ENCODE measurements at places on chromosomes 2 and 18. TPM values are rescaled to one million over a fixed set of nuclear protein-coding genes. Genes with fewer than 3 reads are reported as not detected.

Gene SERPINB4
- polyA plus RNA-seq: 0.06 TPM

Gene SPATA3
- not detected for polyA plus RNA-seq

Gene DNAJC5G
- polyA plus RNA-seq: not detected

Gene ALPI
- not detected for polyA plus RNA-seq

Gene KDSR
- 32.0 TPM for polyA plus RNA-seq

Gene WDR35
- polyA plus RNA-seq: 5.1 TPM

Gene MAB21L4
- not detected for polyA plus RNA-seq

Gene QPCT
- 18.1 TPM for polyA plus RNA-seq

Gene CAVIN2
- polyA plus RNA-seq: 3.1 TPM

Gene CXCR4
- polyA plus RNA-seq: not detected

Gene SMARCAL1
- polyA plus RNA-seq: 37.3 TPM

Data from BJ (cell line).